Ascending aorta (tissue), 2 donors: ENCODE measurements at places on chromosomes 1 and 21. TPM values are rescaled to one million over a fixed set of nuclear protein-coding genes. Genes with fewer than 3 reads are reported as not detected.

GRCh38 chr1:118202076-118202608, 17.1 kb upstream of the SPAG17 start:
- DNase-seq = no peak

- DNase-seq = no peak
These were observed 150.5 kb downstream of the RPS6KC1 start for GRCh38 chr1:213201380-213202155.

DNA sequence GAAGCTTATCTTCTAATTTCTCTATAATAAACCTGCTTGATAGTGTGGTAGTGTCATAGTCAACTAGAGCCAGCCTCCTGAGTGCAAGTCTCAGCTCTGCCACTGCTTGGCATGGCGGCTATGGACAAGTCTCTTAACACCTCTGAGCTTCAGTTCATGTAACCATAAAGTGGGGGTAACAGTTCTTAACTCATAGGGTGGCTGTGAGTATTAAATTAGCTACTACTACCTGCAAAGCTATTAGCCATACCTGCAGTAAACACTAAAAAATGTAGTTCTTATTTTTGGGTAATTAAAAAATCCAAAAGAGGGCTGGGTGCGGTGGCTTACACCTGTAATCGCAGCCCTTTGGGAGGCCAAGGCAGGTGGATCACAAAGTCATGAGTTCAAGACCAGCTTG, 2.2 kb upstream of the CDC42 start:
- no peak for DNase-seq

DNA sequence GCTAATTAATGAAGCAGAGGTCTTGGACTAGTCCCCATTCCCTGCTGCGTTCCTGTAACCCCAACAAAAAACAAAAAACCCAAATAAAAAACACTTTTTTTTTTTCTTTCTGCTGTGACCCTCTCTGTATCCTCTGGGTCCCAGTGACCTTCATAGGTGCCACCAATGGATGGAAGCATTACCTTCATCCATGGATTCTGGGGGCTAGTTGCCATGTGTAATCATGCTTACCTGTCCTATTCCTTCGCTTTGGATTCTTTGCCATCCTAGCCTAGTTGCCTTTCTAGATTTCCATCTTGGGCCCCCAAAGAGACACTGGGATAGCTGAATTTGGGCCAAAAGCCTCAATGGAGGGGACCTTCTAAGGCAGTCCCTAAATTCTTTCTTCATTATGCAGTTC, 1208.7 kb downstream of the BRINP3 start:
- DNase-seq = no peak

DNA sequence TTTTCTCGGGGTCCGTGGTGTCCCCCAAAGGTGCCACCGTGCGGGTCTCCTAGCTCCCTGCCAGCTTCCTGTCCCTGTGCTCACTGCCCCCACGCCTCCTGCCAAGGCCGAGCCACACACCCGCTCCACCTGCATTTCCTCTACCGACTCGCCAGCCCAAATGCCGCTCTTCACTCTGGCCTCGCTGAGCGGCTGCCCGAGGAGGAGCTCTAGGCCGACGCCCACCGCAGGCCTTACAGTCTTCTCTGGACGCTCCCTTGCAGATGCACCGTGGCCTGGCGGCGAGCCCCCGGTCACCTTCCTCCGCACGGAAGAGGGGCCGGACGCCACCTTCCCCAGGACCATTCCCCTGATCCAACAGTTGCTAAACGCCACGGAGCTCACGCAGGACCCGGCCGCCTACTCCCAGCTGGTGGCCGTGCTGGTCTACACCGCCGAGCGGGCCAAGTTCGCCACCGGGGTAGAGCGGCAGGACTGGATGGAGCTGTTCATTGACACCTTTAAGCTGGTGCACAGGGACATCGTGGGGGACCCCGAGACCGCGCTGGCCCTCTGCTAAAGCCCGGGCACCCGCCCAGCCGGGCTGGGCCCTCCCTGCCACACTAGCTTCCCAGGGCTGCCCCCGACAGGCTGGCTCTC, 26.3 kb downstream of the FTCD start:
- no peak for DNase-seq

DNA sequence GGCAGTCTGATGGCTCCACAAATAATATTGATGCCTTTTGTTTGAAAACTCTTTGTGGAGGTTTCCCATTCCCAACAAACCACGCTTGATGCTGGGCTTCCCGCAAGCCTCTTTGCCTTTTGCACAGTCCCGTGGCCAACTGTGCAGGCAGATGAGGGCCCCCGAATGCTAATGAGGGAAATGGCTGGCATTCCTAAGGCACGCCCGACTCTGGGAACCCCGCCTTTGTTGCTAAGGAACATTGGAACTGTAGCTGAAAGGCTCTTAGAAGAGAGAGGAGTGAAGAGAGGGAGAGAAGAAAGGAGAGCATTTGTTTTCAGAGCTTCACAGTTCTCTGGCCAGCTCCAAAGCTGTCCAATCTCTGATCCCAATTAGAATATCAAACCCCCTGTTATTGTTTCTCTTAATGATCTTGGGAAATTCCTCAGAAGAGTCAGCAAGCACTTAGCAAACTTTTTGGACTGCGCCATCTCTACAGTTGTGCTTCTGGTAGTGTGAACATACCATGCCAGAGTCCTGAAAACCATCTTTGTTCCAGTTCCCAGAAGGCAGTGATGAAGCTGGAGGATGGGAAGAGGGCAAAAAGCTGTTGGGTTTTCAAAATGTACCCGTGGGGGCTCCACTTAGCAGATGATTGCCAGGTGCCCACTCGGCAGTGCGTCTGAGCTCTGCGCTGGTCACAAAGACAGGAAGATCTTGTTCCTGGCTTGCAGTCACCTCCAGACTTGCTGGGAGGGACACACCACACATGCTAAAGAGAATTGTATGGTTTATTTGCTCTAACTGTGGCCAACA, 60.1 kb upstream of the CYP2J2 start:
- DNase-seq = no peak

- DNase-seq = no peak
These were observed 10.2 kb downstream of the HNRNPU start for GRCh38 chr1:244854166-244854565.

GRCh38 chr1:45097944-45098343, 85.9 kb downstream of the UROD start:
- no peak for DNase-seq

The SH3BGR gene
- total RNA-seq = not detected

GRCh38 chr1:154466206-154466605, 35.8 kb upstream of the TDRD10 start:
- DNase-seq = no peak

DNA sequence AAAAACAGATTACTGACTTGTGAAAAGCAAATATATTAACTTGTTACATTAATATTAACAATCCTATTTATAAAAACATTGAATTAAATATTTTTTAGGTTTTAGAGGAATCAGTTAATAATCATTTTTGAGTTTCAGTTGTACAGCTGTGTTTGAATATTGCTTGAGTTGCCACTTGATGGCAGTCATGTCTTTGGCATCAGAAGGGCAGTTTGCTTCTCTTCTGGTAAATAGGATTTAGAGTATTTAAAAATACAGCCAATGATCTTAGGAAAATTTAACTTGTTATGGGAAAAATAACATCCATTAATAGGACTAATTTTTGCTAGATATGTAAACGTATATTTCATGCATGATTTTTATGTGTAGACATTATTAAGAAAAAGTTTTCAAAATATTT, 234.1 kb downstream of the NCAM2 start:
- DNase-seq = no peak

GRCh38 chr1:183203094-183203493, 17.0 kb downstream of the LAMC2 start:
- DNase-seq = no peak

GRCh38 chr1:94038511-94038910, 82.4 kb downstream of the ABCA4 start:
- no peak for DNase-seq

- no peak for DNase-seq
These were observed 31.3 kb downstream of the NSL1 start for GRCh38 chr1:212760126-212760823.

GRCh38 chr1:214557952-214558735, 6.7 kb upstream of the PTPN14 start:
- DNase-seq = no peak

DNA sequence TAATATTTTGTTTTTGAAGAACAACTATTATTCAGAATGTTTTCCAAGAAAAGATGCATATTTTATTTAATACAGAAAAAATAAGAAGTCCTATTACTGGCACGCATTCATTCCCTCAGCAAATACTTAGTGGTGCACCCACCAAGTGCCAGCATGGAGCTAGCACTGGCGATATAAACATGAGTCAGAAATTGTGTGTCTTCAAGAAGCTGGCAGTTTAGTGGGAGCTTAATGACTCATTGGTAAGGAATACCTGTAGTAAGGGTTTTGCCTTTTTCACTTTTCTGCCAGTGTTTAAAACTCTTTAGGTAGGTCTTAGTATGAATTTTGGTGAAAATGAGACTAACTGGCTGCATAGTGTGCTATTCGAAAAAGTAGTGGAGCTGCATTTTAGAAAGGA, 6.3 kb downstream of the MAGI3 start:
- no peak for DNase-seq

DNA sequence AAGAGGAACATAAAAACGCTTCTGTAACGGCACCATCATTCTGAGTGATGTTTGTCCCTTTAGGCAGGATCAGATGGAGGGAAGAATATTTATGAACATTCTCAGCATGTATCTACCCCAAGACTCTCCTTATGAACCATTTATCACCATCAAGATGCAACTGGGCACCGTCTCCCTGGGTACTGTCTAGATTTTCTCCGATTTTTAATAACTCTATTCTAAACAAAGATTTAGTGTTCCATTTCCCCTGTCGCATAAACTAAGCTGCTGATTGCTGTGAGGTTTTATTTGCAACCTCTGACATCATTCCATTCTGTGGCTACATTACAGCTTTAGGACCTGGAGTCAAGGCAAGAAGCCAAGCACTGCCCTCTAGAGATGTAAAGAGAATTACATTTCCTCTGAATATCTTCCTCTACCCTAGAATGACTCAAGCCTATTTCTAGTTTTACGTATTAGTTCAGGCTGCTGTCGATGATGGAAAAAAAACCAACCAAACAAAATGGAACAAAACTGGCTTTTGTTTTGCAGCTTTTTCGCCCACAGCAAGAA, 130.1 kb upstream of the MAP1LC3C start:
- no peak for DNase-seq

DNA sequence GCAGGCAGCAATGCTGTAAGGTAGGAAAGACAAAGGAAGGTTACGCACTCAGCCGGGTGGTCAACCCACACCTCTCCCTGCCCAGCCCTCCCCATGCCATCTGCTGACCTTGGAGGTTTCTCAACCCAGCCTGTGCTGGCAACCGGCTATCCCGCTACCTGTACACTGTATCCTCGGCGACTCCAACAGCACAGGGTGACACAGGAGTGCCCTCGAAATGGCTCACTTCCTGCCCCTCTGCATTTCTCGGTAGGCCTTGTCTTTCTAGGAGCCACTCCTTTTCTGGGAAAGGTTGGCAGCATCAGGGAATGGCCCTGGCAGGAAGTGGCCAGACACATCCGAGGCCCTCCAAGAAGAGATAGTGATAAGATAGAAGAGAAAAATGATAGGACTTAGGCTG, 124.0 kb downstream of the PROX1 start:
- DNase-seq = no peak

DNA sequence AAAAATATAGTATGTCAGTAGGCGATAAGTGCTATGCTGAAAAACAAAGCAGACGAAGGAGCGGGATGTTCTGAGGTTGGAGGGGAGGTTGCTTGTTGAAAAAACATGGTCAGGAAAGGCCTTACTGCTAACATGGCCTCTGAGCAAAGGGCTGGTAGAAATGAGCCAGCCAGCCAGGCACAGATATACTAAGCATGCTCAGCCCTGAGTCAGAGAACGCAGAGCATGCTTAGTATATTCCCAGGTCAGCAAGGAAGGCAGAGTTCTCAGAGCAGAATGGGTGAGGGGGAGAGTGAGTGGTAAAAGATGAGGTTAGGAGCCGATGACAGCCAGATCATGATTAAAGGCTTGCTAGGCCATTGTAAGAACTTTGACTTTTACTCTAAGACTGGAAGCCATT, 36.7 kb downstream of the ZBTB40 start:
- DNase-seq = no peak

- DNase-seq = peak; percentile 69
These were observed 888 bp upstream of the SNRPE start for GRCh38 chr1:203860396-203861025.

GRCh38 chr1:20530306-20530705, 22.1 kb upstream of the FAM43B start:
- DNase-seq = no peak

GRCh38 chr21:42193721-42194120, 25.2 kb upstream of the ABCG1 start:
- DNase-seq = no peak

- DNase-seq = no peak
These were observed 10.0 kb upstream of the OTUD3 start for GRCh38 chr1:19872190-19872589.

- DNase-seq = no peak
These were observed 1050.5 kb downstream of the TTLL7 start for GRCh38 chr1:82948386-82948785.

DNA sequence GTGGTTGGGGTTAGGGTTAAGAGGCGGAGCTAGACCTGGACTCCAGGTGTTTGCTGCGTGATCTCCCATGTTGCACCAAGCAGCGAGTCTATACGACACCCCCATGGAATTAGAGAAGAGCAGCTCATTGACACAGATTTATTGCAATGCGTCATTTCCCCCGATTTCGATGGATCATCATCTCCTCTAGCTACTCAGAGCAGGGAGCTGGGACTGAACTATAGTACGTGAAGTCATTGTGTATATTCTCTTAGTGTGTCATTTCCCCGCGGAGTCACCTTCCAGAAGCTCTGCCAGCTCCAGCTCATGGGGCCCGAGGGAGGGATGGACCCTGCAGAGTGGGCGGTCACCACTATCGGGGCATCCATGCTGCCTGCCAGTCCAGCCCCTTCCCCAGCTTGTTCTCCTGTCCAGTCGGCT, 7.5 kb upstream of the C2CD2 start:
- no peak for DNase-seq

DNA sequence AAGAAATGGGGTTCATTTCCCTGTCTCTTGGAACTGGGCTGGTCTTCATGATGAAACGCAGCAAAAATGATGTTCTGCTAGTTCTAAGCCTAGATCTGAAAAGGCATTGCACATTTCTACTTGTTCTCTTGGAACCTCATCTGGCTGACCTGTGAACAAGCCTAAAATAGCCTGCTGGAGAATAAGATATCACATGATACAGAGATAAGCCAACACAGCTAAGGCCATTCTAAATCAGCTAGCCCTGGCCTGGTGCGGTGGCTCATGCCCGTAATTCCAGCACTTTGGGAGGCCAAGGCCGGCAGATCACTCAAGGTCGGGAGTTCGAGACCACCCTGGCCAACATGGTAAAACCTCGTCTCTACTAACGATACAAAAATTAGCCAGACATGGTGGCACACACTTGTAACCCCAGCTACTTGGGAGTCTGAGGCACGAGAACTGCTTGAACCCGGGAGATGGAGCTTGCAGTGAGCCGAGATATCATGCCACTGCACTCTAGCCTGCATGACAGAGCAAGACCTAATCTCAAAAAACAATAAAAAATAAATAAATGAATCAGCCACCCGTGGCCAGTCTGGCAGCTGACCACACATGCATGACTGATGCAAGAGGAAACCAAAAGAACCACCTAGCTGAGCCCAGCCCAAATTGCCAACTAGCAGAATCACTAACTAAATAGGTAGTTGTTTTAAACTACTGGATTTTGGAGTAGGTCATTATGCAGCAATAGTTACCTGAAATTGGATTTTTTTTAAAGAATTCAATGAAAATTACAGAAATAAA, 18.0 kb downstream of the CD244 start:
- DNase-seq = no peak
